Vein endothelial cell (primary cell): ENCODE measurements at places on chromosomes 11 and 22. TPM values are rescaled to one million over a fixed set of nuclear protein-coding genes. Genes with fewer than 3 reads are reported as not detected.

The FAM83F gene
- not detected in 2 replicates for total RNA-seq

The FAM111A gene
- total RNA-seq, result 32.7 and 40.9 TPM in 2 replicates

The FERMT3 gene
- 33.1 and 47.7 TPM in 2 replicates for total RNA-seq

The C11orf97 gene
- not detected in 2 replicates for total RNA-seq

The MFRP gene
- under 0.01 TPM in 2 replicates for total RNA-seq

The ZP1 gene
- total RNA-seq, result not detected in 2 replicates

The ARHGAP20 gene
- total RNA-seq, result 0.98 and 2.7 TPM in 2 replicates

The SHISAL1 gene
- under 0.01 TPM in 2 replicates for total RNA-seq
